ENCODE measurements at places on chromosomes 5 and 9. TPM values are rescaled to one million over a fixed set of nuclear protein-coding genes. Genes with fewer than 3 reads are reported as not detected.

EPB41L4A gene
- not detected for total RNA-seq

GRIN3A gene
- total RNA-seq = not detected

TCF7 gene
- 3.9 TPM for total RNA-seq

NAIP gene
- total RNA-seq = 0.28 TPM

SEMA6A gene
- total RNA-seq = 0.18 TPM

KLHL3 gene
- 1.4 TPM for total RNA-seq

OTP gene
- not detected for total RNA-seq

DNA sequence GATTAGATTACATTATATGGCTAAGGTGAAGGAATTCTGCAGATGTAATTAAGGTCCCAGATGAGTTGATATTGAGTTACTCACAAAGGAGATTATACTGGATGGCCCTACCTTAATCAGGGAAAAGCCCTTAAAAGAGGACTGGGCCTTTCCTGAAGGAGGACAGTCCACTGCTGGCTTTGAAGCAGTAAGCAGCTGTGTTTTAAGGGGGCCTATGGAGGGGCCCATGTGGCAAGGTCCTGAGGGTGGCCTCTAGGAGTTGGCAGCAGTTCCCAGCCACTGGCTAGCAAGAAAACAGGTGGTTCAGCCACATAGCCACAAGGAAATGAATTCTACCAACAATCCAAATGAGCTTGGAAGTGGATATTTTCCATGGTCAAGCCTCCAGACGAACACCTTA, 36.4 kb upstream of the GDNF start:
- H3K4me3 ChIP-seq = no peak overlapping the region
- peaks cover 2% of the 10 kb centered on the region for H3K27me3 ChIP-seq
- H3K36me3 ChIP-seq = no peaks in the 10 kb centered on the region
- DNase-seq = no peak
- no peak overlapping the region for H3K27ac ChIP-seq
- H3K4me1 ChIP-seq = peaks cover 29% of the 10 kb centered on the region

- H3K27ac ChIP-seq = no peak overlapping the region
- no peaks in the 10 kb centered on the region for H3K27me3 ChIP-seq
- no peak for DNase-seq
- H3K36me3 ChIP-seq = peaks cover 17% of the 10 kb centered on the region
- peaks cover 10% of the 10 kb centered on the region for H3K4me1 ChIP-seq
Measured at GRCh38 chr9:120570296-120570695, 9.7 kb downstream of the CDK5RAP2 start.

DNA sequence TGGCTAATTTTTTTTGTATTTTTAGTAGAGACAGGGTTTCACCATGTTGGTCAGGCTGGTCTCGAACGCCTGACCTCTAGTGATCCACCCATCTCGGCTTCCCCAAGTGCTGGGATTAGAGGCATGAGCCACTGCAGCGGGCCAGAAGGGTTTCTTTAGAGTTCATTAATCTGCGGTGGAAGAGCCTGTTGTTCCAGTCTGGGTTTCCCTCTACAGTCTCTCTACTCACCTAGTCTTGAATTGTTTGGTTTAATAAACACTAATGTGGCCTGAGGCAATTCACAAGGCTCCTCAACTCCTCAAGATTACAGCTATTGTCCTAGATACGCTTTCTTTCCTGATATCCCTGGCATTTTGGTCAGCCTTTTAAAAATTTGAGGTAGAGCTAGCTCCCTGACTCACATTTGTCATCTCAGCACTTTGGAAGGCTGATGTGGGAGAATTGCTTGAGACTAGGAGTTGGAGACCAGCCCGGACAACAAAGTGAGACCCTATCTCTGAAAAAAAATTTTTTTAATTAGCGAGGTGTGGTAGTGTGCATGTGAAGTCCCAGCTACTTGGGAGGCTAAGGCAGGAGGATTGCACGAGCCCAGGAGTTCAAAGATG, 4.6 kb upstream of the SAR1B start:
- no peak for DNase-seq
- H3K36me3 ChIP-seq = no peaks in the 10 kb centered on the region
- H3K27me3 ChIP-seq = peaks cover 2% of the 10 kb centered on the region
- H3K4me1 ChIP-seq = no peaks in the 10 kb centered on the region

DNA sequence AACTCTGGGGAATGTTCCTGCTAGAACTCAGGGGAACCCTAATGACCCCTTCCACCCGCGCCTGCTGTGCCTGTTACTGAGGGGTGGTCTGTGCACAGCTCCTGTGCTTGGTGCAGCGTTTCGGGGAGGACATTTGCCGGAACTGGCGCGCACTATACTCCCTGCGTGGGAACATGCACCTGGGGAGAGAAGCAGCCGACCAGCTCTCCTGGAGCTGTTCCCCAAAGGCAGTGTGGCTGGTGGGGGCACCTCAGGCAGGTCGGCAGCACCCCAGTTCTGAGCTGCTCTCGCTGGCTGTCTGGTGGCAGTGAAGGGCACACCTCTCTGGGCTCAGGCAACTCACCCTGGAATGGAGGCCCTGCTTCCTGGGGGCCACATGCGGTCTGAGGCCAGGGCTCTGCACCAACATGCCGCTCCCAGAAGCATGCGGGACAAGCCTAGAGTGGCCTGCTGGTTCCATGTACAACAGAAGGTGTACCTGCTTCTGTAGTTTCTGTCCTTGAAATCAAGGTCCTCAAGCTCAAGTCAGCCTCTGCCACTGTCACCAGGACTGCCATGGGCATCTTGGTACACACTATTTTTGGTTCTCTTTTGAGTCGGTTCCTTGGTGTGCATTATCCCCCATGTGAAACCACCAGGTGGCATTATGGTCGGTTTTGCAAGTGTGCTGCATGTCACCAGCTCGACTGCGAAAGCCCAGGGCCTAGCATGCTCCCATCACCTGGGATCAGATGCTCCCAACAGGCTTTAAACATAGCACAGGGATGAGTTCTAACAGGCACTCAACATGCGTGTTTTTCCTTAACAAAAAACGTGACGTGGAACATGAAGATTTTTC, 7.8 kb upstream of the MRNIP start:
- H3K4me1 ChIP-seq = no peaks in the 10 kb centered on the region
- no peak overlapping the region for H3K27ac ChIP-seq
- no peak for DNase-seq
- peaks cover 50% of the 10 kb centered on the region for H3K36me3 ChIP-seq
- no peak overlapping the region for H3K4me3 ChIP-seq

- peaks cover 23% of the 10 kb centered on the region for H3K4me1 ChIP-seq
- no peak overlapping the region for H3K4me3 ChIP-seq
- peaks cover 3% of the 10 kb centered on the region for H3K36me3 ChIP-seq
- no peaks in the 10 kb centered on the region for H3K27me3 ChIP-seq
- H3K27ac ChIP-seq = no peak overlapping the region
Measured at GRCh38 chr9:114633438-114634089, 22.5 kb downstream of the TMEM268 start.

- no peak overlapping the region for H3K4me3 ChIP-seq
- H3K27ac ChIP-seq = no peak overlapping the region
- DNase-seq = no peak
- H3K27me3 ChIP-seq = peaks cover 8% of the 10 kb centered on the region
- H3K4me1 ChIP-seq = peaks cover 5% of the 10 kb centered on the region
- H3K36me3 ChIP-seq = peaks cover 5% of the 10 kb centered on the region
Measured at GRCh38 chr5:168415971-168416370, 70.3 kb upstream of the RARS1 start.

- no peak overlapping the region for H3K4me3 ChIP-seq
- DNase-seq = no peak
- H3K36me3 ChIP-seq = no peaks in the 10 kb centered on the region
- H3K27ac ChIP-seq = no peak overlapping the region
- H3K4me1 ChIP-seq = no peaks in the 10 kb centered on the region
Measured at GRCh38 chr9:42386477-42386876, 203.0 kb downstream of the SPATA31A6 start.

GRCh38 chr5:82218374-82219156, 59.6 kb downstream of the RPS23 start:
- no peaks in the 10 kb centered on the region for H3K36me3 ChIP-seq
- no peak overlapping the region for H3K27ac ChIP-seq
- no peaks in the 10 kb centered on the region for H3K27me3 ChIP-seq
- no peak for DNase-seq
- H3K4me3 ChIP-seq = no peak overlapping the region
- peaks cover 12% of the 10 kb centered on the region for H3K4me1 ChIP-seq

GRCh38 chr5:103487822-103488493, 74.6 kb downstream of the NUDT12 start:
- H3K27me3 ChIP-seq = no peaks in the 10 kb centered on the region
- DNase-seq = no peak
- H3K36me3 ChIP-seq = no peaks in the 10 kb centered on the region
- no peak overlapping the region for H3K27ac ChIP-seq
- H3K4me1 ChIP-seq = peaks cover 33% of the 10 kb centered on the region

GRCh38 chr5:128572051-128572929, 34.2 kb upstream of the FBN2 start:
- peak overlapping the region; percentile 69 for H3K27ac ChIP-seq
- H3K27me3 ChIP-seq = no peaks in the 10 kb centered on the region
- H3K4me1 ChIP-seq = peaks cover 57% of the 10 kb centered on the region
- 0 out of 2 replicates have a peak, but pooled peaks cover 4% of the 10 kb centered on the region for H3K36me3 ChIP-seq

DNA sequence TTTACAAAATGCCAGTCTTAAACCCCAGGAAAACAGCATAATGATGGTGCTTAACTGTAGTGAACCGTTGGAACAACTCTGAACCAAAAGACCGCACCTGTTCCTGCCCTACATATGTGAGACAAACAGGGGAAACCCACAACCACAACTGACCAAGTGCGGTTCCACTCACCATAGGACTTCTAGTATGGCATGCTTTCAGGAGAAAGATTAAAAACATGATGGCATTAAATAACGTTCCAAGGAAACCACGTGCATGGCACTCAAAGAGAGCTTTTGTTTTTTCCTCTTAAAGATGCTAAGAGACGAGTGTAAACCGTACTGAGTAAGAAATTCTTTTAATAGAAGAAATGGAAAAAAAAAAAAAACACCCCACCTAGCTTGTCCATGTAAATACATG, 119.8 kb downstream of the SSBP2 start:
- H3K4me1 ChIP-seq = peaks cover 14% of the 10 kb centered on the region
- no peak overlapping the region for H3K4me3 ChIP-seq
- H3K27me3 ChIP-seq = no peaks in the 10 kb centered on the region

DNA sequence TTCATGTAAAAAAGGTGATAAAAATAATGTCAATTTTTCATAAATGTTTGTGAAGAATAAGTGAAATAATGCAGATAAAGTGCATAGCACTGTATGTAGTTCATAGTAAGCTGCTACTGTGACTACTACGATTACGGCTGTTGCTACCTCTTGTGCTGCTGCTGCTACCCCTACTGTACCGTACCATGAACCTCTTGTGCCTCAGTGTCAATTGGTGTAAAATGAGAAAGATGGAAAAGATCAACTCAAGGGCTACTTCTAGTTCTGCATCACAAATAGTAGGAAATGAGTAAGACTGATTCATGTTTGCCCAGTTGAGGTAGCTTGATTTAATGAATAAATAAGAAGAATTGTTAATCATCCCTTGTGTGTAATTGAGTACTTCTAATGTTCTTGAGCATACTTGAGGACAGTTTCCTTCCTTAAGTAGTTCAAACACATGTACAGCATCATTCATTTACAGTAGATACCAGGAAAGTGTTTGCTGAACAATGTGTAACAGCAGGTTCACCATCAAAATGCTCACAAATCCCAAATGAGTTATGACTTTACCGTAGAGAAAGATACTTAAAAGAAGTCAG, 200.0 kb upstream of the ATP10B start:
- H3K36me3 ChIP-seq = no peaks in the 10 kb centered on the region
- no peak for DNase-seq
- H3K27ac ChIP-seq = no peak overlapping the region
- H3K27me3 ChIP-seq = no peaks in the 10 kb centered on the region
